ENCODE measurements at places on chromosomes 6 and 20.

DNA sequence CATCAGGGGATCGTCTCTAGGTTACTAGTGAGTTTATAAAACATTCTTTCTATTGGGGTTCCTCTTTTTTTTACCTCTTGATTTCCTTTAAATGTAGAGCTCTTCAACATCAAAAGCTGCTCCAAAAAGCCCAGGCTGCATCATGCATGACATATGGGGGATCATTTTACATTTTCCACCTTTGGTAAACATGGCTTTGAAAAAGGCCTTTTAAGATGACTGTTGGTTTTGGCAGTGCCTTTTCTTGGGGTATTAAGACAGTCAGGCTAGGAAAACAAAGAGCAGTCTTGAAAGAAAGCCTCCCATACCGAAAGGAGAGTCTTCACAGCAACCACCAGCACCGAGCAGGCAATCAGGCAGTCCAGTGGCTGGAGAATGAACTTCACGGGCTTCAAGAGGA, 73.2 kb downstream of the NPEPL1 start:
- DNase-seq, result no peak

- no peak for DNase-seq
These were observed 76.7 kb downstream of the RREB1 start for GRCh38 chr6:7184502-7184901.

DNA sequence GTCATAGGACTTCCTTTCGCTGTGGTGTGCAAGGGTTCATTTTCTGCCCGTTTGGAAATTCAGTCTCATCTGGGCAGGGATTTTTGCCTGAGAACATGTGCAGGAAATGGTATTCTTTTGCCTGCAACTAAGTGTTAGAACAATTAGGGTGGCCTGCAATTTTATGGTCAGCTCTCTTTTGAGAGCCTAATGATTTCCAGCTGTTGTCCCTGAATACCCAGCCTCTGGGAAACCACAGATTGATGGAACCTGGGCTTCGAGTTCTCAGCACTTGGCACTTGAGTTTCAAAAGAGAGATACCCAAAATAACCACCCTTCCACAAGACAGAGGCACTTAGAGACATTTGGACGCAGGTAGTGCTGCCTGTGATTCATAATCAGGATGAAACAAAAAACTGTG, 217.2 kb upstream of the FOXA2 start:
- DNase-seq, result no peak

GRCh38 chr6:153309651-153310050, 178.6 kb upstream of the RGS17 start:
- DNase-seq, result no peak

DNA sequence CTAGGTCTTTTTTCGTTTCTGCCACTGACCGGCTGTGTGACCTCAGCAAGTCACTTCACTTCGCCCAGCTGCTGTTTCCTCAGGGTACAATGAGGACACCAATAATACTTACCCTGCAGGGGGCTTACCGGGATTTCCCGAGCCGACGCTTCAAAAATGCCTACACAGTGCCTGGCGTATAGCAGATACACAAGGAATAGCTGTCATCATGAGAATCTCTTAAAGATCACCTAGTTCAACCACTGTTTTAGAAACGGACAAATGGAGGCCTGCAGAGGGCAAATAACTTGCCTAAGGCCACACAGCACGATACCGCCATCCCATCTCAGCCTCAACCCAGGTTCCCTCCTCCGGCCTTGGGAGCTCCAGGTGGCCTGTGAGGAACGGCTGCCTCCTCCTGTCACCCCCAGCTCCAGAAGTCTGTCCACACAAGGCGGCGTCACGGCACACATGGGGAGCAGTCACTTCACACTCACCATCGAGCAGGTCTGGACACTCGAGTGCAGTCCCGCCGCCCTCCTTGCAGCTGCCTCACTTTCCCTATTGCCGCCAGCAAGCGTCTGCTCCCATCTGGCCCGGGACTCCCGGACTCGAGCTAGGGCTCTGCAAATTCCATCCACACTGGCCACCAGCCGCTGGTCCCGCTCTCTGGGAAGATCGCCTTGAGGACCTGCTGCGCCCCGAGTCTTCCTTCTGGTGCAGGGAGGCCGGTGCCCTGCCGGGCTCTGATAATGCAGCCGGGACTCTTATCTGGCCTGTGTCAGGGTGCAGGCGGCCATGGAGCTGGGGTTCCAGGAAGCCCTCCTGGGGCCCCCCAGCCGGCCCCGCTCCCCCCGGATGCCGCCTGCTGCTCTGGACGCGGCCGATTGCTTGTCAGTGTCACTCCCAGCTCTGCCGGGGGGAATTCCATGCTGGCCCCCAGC, at the start of gene RIPOR3:
RIPOR3 (minus strand) TSS at position 893 of the 923 bp plus-strand sequence; CDS start at position 479, 414 bp downstream.
- no peak for DNase-seq

DNA sequence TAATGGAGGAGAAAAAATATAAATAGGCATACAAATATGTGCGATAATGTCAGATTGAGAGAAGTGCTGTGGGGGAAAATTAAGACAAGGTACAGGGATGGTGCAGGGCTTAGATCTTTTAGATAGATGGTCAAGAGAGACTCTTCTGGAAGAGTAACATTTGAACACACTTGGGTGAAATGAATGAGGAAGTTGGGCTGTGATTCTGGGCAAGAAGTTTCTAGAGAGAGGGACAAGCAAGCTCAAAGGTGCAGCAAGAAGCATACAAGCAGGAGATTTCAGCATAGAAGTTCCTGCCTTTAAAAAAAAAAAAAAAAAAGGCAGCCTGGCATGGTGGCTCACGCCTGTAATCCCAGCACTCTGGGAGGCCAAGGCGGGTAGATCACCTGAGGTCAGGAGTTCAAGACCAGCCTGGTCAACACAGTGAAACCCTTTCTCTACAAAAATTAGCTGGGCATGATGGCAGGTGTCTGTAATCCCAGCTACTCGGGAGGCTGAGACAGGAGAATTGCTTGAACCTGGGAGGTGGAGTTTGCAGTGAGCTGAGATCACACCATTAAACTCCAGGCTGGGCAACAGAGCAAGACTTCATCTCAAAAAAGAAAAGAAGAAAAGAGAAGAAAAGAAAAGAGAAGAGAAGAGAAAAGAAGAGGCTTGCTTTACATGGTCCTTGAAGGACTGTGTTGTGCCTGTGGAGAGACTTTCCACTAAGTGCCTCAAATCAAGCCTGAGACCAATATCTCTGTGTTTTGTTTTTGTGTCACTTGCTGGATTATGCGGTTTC, 9.7 kb upstream of the CD83 start:
- no peak for DNase-seq

GRCh38 chr6:97110626-97111025, 172.4 kb downstream of the MMS22L start:
- no peak for DNase-seq

GRCh38 chr20:62633598-62634329, 8.5 kb upstream of the SLCO4A1 start:
- DNase-seq, result no peak

DNA sequence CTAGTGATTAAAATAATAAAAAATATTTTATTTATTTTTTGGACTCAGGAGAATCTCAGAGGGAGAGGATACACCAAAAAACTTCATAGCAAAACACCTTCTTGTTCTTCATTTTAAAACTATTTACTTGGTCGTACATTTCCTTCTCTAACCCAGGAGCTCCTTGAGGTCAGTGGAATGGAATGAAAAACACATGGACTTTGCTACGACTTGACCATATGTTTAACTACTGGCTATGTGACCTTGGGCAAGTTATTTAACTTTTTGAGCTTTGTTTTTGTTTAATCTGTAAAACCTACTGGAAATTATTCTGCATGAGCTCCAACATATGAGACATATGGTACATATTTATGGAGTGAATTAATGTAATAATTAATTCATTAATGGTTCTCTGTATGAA, 1005.5 kb upstream of the CITED2 start:
- no peak for DNase-seq

DNA sequence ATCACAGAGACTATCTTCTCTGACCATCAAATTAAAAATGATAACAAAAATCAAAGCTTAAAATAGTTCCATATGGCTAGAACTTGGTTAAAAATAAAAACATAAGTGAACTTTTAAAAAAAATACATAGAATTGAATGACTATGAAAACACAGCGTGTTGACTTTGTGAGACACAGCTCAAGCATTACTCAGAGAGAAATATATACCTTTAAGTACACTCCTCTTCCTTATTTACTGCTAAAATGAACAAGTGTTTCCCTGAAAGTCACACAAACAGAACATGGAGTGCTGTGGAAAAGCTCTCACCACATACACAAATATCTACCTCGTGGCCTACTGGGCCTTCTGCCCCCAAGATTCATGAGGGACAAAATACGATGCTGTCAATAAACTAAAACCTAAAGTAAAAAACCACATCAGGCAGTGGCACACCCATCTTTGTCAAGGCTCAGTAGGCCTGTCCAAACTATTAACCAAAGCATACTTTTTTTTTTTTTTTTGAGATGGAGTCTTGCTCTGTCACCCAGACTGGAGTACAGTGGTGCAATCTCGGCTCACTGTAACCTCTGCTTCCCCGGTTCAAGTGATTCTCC, 7.5 kb downstream of the FAXC start:
- DNase-seq, result no peak
